ENCODE measurements at places on chromosomes 2 and 18. TPM values are rescaled to one million over a fixed set of nuclear protein-coding genes. Genes with fewer than 3 reads are reported as not detected.
A peak's percentile ranks its signal among the peaks of the same experiment; 100 is the strongest.

The GREB1 gene
- 0.05 TPM for polyA plus RNA-seq

The GALNT5 gene
- polyA plus RNA-seq: 28.9 TPM

The NEU2 gene
- not detected for polyA plus RNA-seq

The GATA6 gene
- polyA plus RNA-seq: 4.2 TPM

The DSG1 gene
- not detected for polyA plus RNA-seq

The CRYGD gene
- not detected for polyA plus RNA-seq

GRCh38 chr2:15259356-15259756 is 301.8 kb downstream of the NBAS start:
- DNase-seq: no peak

GRCh38 chr2:20428717-20429490 is 18.0 kb upstream of the RHOB start:
- no peak for DNase-seq

GRCh38 chr2:216925636-216926366 is 65.9 kb upstream of the TNP1 start:
- DNase-seq: no peak

GRCh38 chr2:147449323-147449991 is 395.4 kb upstream of the ACVR2A start:
- no peak for DNase-seq

GRCh38 chr2:96106991-96107707 is 9.2 kb downstream of the ADRA2B start:
- no peak for DNase-seq

- DNase-seq: peak; percentile 50
Measured at GRCh38 chr2:101688261-101688660, 9.2 kb upstream of the MAP4K4 start.

- DNase-seq: peak; percentile 56
Measured at GRCh38 chr2:200466425-200467418, 43.1 kb downstream of the KCTD18 start.

GRCh38 chr18:71919211-71919610 is 624.9 kb downstream of the CBLN2 start:
- DNase-seq: no peak

GRCh38 chr2:8242739-8243138 is 439.1 kb upstream of the ID2 start:
- peak; percentile 53 for DNase-seq

- no peak for DNase-seq
Measured at GRCh38 chr2:198692907-198693510, 764.7 kb downstream of the SATB2 start.

- no peak for DNase-seq
Measured at GRCh38 chr2:101362777-101363176, 24.5 kb downstream of the CREG2 start.

DNA sequence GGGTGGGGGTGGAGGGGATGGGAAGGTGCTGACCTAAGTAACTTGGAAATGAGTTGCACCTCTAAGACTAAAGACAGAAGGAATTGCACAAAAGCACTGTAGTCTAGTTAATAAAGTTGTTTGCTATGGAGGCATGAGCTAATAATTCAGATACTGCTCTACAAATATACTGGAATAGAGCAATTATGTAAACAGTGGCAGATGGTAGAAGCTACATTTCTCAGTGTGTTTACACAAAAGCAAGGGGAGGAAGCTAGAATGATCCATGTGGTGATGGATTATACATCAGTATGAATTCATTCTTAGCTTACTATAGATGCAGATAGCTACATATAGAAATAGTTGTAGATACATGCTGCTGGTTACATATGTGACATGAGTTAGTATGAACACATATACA is 27.6 kb upstream of the UBE2F start:
- peak; percentile 80 for DNase-seq

- DNase-seq: no peak
Measured at GRCh38 chr2:228318218-228318617, 136.7 kb upstream of the SPHKAP start.

- no peak for DNase-seq
Measured at GRCh38 chr2:168626647-168627046, 170.6 kb downstream of the CERS6 start.

- peak; percentile 46 for DNase-seq
Measured at GRCh38 chr2:238459081-238459629, 32.4 kb downstream of the ASB1 start.

GRCh38 chr2:241773511-241774418 is 2.9 kb upstream of the GAL3ST2 start:
- no peak for DNase-seq

All from IMR-90 (cell line).